CD4-positive, alpha-beta T cell treated with Interferon alpha-2 for 1 hour (primary cell): ENCODE measurements at places on chromosomes 3 and 15.

- DNase-seq = no peak
Measured at GRCh38 chr3:32630266-32630665, 54.7 kb upstream of the CNOT10 start.

GRCh38 chr3:61060411-61060861, 190.8 kb downstream of the FHIT start:
- DNase-seq = no peak

GRCh38 chr15:90338532-90338931, 13.6 kb upstream of the ZNF774 start:
- DNase-seq = no peak

DNA sequence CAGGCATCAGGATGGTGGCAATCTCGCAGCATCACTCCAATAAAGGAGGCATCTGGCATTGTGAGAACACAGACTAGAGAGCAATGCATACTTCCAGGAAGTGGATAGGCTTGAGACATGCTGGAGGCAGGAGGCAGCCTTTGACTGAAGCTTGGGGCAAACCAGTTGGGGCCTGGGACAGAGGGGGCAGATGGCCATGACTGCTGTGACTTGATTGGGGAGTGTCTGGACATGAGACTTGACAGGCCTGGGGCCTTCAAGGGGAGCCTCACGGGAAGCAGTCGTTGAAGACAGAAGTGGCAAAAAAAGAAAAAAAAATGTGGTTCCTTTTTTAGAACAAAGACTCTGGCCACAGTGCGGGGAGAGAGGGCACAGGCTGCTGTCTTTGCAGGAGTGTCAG, 44.7 kb upstream of the CHRNA7 start:
- no peak for DNase-seq

GRCh38 chr3:38137615-38138348, 679 bp upstream of the MYD88 start:
- peak; percentile 39 for DNase-seq
